ENCODE measurements at places on chromosomes 1 and 21. TPM values are rescaled to one million over a fixed set of nuclear protein-coding genes. Genes with fewer than 3 reads are reported as not detected.

GRCh38 chr1:155168456-155169210 lies 4.5 kb downstream of the KRTCAP2 start:
- no peaks in the 10 kb centered on the region for H3K27me3 ChIP-seq
- H3K4me1 ChIP-seq: peaks cover 3% of the 10 kb centered on the region
- peaks cover 11% of the 10 kb centered on the region for H3K36me3 ChIP-seq
- H3K4me3 ChIP-seq: no peak overlapping the region

DNA sequence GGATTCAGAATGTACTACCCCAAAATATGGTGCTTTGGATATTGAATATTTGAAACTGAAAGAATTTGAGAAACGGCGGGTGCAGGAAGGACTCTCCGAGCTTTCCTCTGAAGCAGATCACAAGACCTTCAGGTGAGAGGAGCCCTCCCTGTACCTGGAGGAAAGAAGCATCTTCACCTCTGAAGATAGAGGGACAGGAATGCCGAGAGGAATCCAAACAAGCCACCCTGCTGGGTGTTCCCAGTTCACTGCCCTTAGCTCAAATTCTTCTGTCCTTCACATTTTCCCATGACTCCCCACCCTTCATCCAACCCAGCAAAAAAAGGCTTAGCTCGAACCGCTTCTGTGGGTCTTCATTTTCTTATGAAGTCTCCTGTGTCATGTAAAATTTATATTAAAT lies 18.2 kb upstream of the PADI2 start:
- H3K36me3 ChIP-seq: no peaks in the 10 kb centered on the region
- H3K27me3 ChIP-seq: no peaks in the 10 kb centered on the region
- H3K4me1 ChIP-seq: no peaks in the 10 kb centered on the region
- H3K4me3 ChIP-seq: no peak overlapping the region
- no peak for DNase-seq

The CCSAP gene
- 5.5 TPM for total RNA-seq

The CATSPERE gene
- total RNA-seq: 0.32 TPM

The LCE3D gene
- not detected for total RNA-seq

The ALX3 gene
- total RNA-seq: 0.74 TPM

- no peak overlapping the region for H3K27ac ChIP-seq
- DNase-seq: no peak
- H3K4me1 ChIP-seq: no peaks in the 10 kb centered on the region
Measured at GRCh38 chr1:221431961-221432360, 309.9 kb downstream of the DUSP10 start.

The KRTAP19-1 gene
- not detected for total RNA-seq

The SPAG17 gene
- total RNA-seq: not detected

DNA sequence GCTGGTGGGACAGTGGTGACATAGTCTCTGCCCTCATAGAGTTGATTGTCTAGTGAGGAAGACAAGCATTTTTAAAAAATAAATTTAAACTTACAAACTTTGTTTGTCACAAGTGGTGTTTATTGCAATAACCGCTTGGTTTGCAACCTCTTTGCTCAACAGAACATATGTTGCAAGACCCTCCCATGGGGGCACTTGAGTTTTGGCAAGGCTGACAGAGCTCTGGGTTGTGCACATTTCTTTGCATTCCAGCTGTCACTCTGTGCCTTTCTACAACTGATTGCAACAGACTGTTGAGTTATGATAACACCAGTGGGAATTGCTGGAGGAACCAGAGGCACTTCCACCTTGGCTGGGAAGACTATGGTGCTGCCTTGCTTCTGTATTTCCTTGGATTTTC lies 58.4 kb downstream of the LAMC2 start:
- H3K4me1 ChIP-seq: no peaks in the 10 kb centered on the region
- no peaks in the 10 kb centered on the region for H3K36me3 ChIP-seq
- no peaks in the 10 kb centered on the region for H3K27me3 ChIP-seq
- no peak overlapping the region for H3K27ac ChIP-seq

- H3K27me3 ChIP-seq: no peaks in the 10 kb centered on the region
- H3K4me3 ChIP-seq: no peak overlapping the region
- no peaks in the 10 kb centered on the region for H3K4me1 ChIP-seq
- no peak for DNase-seq
- H3K27ac ChIP-seq: no peak overlapping the region
Measured at GRCh38 chr1:200073286-200073637, 45.8 kb downstream of the NR5A2 start.

GRCh38 chr1:15803380-15803779 lies 4.1 kb downstream of the UQCRHL start:
- no peak for DNase-seq
- H3K4me1 ChIP-seq: peaks cover 16% of the 10 kb centered on the region
- no peak overlapping the region for H3K27ac ChIP-seq
- H3K36me3 ChIP-seq: no peaks in the 10 kb centered on the region
- no peaks in the 10 kb centered on the region for H3K27me3 ChIP-seq

DNA sequence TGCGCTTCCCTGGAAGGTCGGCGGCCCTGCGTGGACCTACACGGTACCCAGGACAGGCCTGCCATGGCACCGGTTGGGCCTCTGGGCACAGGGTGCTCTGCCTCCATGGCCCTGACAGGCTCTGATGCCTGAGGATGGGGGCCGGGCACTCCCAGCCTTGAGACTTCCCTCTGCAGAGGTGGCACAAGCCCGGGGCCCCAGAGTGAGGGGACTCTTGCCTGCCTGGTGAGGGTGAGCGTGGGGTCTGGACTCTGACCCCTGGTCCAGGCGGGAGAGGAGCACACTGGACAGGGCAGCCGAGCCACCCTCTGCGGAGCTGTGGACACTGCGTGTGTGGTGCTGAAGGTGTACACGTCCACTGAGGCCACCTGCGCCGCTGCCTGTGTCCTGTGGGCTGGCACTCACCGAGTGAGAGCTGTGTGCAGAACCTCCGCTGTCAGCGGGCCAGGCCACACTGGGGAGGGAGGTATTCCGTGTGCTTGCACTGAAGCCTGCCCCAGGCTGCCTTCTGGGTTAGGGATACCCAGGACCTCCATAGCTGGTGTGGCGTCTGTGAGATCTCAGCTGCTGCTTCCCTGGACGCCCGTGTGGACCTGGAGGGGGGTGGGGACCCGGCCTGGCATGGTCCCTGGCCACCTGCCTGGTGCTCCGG lies 10.4 kb downstream of the SKI start:
- no peak overlapping the region for H3K4me3 ChIP-seq
- no peak for DNase-seq
- H3K36me3 ChIP-seq: no peaks in the 10 kb centered on the region
- peak overlapping the region; percentile 52 for H3K27ac ChIP-seq

DNA sequence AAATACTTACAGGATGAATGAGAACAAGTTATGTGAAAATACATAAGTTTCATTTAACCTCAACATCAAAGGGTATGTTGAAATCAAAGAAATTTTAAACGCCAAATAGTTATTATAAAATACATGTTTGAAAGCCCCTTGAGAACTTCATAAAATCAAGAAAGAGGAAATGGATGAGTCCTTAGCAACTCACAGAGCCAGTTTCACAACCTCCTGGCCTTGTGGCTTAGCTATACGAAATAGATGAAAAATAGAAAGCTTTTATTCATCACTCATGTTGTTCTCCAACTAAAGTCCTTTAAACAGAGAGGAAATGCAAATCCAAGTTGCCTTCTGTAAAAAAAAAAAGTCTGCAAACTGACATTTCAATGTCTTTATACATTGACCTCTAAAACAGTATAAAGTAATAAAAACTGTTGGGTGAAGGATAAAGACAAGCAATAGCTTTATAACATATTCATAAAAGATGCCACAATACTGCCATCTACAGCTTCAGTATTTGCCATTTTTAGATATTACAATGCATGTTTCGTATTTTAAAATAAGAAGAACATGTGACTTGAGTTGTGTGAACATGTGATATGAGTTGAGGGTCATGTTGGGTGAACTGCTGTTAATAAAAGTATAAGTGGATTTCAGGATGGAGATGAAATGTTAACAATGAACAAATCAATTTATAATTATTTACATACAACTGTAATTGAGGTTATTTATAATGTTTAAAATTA lies 847.8 kb downstream of the MRPL39 start:
- H3K27ac ChIP-seq: no peak overlapping the region
- no peaks in the 10 kb centered on the region for H3K36me3 ChIP-seq
- H3K4me1 ChIP-seq: no peaks in the 10 kb centered on the region
- no peak for DNase-seq
- H3K4me3 ChIP-seq: no peak overlapping the region
- H3K27me3 ChIP-seq: no peaks in the 10 kb centered on the region

The IFI16 gene
- 18.2 TPM for total RNA-seq

The RXRG gene
- total RNA-seq: 0.14 TPM

DNA sequence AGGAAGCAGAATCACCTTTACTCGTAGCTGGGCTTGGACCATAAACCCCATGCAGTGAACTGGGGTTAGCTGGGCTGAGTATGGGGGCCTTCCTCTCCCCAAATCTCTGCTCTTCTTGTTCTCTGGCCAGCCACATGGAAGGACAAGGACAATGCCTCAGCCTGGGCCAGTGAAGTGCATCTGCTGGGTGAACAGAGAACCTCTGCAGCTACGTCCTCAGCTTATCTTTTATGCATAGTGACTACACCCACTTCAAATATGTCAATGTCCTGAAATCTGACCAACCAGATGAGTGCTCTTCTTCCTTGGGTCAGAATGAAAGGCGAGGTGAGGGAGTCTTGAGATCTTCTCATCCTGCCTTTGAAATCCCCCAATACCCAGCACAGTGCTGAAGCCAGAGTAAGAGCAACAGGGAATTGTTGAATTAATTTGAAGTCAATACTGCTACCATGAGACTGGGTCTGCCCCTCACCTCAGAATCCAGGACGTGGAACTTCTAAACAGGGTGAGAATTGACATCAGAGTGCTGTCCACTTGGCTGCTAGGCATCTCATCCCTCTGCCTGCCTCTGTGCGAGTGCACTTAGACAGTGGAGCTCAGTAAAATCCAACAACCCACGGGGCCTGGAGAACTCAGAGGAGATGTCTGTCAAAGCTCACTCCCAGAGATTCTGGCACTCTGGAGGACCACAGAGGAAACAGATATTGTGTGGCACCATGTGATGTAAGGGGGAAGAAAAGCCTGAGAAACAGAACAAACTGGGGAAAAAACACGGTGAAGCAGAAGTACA lies 99.0 kb downstream of the IER5 start:
- no peaks in the 10 kb centered on the region for H3K4me1 ChIP-seq
- no peaks in the 10 kb centered on the region for H3K36me3 ChIP-seq
- no peak overlapping the region for H3K4me3 ChIP-seq
- no peak for DNase-seq
- H3K27me3 ChIP-seq: no peaks in the 10 kb centered on the region

The RIPPLY3 gene
- 0.34 TPM for total RNA-seq

DNA sequence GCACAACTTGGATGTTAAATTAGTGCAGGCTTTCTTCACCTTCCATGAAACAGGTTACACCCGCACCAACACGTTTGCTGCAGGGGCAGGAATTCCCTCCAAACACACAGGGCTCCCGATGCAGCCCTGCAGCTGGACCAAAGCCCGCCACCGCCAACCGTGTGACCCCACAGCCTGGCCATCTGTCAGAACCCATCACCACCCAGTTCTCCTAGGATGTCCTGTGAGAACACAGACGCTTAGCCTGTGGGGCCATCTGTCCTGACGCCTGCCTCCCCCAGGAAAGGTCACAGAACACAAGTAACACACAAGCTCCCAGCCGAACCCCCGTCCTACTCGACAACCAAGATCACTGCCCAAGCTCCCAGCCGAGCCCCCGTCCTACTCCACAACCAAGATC lies 108.1 kb downstream of the NPHP4 start:
- no peaks in the 10 kb centered on the region for H3K36me3 ChIP-seq
- no peak overlapping the region for H3K27ac ChIP-seq
- no peaks in the 10 kb centered on the region for H3K4me1 ChIP-seq

The NTMT2 gene
- not detected for total RNA-seq

DNA sequence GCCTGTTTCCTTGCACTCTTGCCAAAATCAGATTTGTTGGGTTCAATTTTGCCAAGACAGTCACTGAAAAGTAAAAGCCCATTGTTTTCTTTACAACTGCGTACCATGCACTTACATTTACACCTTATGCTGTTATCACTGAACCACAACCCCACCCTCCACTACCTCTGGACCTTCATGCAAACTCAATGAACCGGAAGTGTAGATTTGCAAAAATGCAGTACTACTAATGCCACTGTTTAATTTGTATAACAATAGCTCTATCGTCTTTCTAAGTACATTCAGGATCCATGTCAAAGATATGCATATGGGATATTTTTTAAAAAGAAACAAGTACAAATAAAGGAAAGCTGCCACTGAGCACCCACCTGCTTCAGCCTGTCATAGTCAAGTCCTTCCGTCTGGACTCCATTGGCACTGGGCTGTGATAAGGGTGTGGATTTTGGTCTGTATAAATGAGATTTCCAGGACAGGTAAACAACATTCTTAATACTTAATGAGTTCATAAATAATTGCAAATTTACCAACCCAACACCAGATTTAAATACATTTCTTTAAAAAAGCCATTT lies 72.9 kb upstream of the LBR start:
- no peak overlapping the region for H3K27ac ChIP-seq
- H3K4me1 ChIP-seq: no peaks in the 10 kb centered on the region

The SPATA45 gene
- total RNA-seq: not detected

DNA sequence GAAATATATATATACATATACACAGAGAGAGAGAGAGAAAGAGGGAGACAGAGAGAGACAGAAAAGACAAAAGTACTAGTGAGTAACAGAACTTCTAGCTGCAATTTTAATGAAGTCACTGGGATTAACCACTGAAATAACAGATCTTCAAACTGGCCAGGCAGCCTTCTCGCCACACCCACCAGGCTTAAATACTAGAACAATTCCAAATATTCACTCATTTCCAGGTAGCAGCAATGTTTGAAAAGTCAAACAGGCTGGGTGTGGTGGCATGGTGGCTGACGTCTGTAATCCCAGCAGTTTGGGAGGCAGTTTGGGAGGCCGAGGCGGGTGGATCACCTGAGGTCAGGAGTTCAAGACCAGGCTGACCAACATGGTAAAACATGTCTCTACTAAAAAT lies 5.2 kb downstream of the PRDX1 start:
- DNase-seq: no peak
- no peaks in the 10 kb centered on the region for H3K4me1 ChIP-seq
- peaks cover 3% of the 10 kb centered on the region for H3K36me3 ChIP-seq
- no peaks in the 10 kb centered on the region for H3K27me3 ChIP-seq
- H3K4me3 ChIP-seq: no peak overlapping the region

DNA sequence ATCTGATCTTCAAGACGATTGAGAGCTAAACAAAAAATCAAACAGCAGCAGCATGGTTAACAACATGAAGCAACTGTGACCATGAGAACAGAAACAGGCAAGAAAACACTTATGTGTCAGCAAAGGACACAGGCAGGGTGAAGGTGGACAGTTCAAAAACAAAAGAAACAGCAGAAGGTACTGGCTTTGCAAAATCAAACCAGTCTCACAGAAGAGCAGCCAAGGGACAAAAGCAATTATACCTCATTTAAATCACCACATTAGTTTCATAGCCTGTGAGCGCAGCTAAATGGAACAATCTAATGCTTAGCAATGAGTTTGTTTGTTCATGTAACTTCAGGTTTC lies 59.1 kb downstream of the CAPN2 start:
- DNase-seq: no peak
- peak overlapping the region; percentile 9 for H3K27ac ChIP-seq
- H3K27me3 ChIP-seq: no peaks in the 10 kb centered on the region
- H3K4me3 ChIP-seq: no peak overlapping the region

DNA sequence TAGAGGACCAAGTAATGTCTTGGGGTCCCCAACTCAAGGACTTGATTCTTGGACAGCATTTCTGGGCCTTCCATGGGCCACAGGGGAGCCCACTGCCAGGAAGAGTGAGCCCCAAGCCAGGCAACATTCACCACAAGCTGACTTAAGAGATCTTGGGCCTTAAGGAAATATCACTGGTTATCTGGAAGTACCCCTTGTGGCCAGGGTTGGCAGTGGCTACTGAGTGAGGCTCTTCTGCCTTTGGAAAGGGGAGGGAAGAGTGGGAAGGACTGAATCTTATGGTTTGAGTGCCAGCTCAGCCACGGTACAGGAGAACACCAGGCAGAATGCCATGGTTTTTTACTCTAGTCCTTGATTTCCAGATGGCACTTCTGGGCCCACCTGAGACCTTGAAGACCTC lies 228.9 kb upstream of the RGS18 start:
- no peak overlapping the region for H3K27ac ChIP-seq
- H3K36me3 ChIP-seq: no peaks in the 10 kb centered on the region
- no peaks in the 10 kb centered on the region for H3K27me3 ChIP-seq
- no peak overlapping the region for H3K4me3 ChIP-seq

Measured in prostate gland (tissue), 2 donors.